ENCODE measurements at places on chromosomes 5 and 9.

- DNase-seq, result no peak
Observed at GRCh38 chr5:57693488-57694305, 211.1 kb upstream of the ACTBL2 start.

- DNase-seq, result no peak
Observed at GRCh38 chr9:72473474-72474261, 47.7 kb upstream of the TMC1 start.

DNA sequence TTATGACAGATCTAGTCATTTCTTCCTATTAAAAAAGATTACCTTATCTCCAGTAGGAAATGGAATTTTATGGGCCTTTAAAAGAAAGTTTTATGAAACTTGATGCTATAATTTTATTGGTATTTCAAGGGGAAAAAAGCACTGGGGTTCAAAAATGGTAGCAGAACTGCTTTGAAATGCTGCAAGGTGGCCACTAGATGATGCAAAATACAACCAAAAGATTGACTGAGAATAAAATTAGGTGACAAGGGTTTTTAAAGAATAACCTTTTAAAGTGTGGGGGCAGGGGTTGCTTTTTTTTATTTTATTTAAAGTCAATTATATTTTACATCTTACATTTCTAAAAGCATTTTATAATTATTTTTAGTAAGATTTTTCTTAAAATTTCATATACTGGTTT, 61.7 kb downstream of the KLF9 start:
- DNase-seq, result no peak

DNA sequence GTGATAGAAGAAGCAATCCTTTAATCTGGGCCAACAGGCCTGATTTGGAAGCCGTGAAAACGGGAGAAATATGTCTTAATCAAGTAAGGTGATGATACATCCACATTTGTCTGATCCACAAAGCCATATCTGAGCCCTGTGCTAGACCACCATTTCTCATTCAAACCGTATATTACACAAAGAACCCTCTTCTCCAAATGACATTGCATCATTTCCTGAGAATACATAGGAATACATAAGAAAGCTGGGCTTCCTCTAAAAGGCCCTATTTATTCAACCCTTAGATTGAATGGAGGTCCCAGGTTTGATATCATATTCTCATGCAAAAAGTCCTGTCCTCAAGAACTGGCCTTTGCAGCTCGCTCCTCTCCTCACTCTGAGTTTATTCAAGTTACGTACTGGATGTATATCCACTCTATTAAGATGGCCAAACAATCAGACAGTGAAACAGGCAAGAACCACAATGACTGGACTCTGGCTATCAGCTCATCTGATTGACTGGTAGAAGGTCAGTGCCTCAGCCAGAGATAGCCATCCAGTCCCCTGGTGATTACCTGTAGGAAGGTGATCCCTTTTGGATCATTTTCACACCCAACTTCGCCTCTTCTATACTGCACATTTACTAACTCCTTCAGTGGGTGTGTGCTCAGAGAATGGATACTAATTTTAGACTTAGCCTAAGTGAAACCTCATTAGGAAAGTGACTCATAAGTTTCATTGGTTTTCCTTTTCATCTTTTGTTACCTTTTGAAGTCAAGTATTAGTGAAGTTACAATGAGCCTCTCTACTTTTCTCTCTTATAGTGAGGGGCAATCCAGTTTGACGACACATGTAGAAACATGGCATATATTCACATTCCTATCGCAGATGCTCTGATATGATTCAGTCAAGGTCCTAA, 167.6 kb upstream of the WWC1 start:
- no peak for DNase-seq

- DNase-seq, result peak; percentile 50
Observed at GRCh38 chr5:119439140-119439631, 13.1 kb upstream of the HSD17B4 start.

GRCh38 chr5:82754759-82755158, 322.4 kb downstream of the TMEM167A start:
- no peak for DNase-seq

DNA sequence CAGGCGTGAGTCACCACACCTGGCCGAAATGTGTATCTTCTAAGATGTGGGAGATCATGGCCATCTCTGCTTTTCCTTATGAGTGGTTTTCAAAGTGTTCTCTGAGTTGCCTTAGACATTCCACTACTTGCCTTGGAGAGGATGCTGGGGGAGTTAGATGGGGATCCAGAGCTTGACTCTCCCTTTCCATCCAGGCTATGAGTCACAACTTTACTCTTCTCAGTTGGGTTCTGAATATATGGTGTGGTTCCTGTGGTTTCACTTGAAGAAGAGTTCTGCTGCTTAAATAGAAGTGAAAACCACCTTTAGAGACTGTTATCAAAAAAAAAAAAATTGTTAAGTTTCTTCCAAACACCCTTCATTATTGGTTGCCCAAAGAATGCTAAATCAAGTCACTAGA, 217.6 kb downstream of the ZNF608 start:
- DNase-seq, result no peak

DNA sequence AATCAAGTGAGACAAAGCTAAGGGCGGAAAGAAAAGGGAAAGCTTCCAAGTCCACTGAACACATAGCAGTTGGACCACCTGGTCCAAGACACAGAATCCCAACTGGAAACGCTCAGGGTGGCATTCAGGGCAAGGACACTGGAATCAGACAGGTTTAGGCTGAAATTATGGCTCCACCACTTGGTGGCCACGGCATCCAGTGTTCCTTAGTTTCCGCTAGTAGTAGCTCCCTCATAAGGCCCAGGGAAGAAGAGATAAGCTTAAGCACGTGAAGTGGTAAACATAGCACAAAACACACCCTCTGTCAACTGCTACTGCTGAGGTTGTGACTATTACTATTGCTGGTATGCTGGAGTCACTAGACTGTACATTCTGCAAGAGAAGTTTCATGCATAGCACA, 209.4 kb downstream of the GLIS3 start:
- no peak for DNase-seq

- no peak for DNase-seq
Observed at GRCh38 chr5:50703367-50703666, 36.9 kb downstream of the PARP8 start.

- no peak for DNase-seq
Observed at GRCh38 chr9:89781838-89782540, 177.2 kb downstream of the GADD45G start.

DNA sequence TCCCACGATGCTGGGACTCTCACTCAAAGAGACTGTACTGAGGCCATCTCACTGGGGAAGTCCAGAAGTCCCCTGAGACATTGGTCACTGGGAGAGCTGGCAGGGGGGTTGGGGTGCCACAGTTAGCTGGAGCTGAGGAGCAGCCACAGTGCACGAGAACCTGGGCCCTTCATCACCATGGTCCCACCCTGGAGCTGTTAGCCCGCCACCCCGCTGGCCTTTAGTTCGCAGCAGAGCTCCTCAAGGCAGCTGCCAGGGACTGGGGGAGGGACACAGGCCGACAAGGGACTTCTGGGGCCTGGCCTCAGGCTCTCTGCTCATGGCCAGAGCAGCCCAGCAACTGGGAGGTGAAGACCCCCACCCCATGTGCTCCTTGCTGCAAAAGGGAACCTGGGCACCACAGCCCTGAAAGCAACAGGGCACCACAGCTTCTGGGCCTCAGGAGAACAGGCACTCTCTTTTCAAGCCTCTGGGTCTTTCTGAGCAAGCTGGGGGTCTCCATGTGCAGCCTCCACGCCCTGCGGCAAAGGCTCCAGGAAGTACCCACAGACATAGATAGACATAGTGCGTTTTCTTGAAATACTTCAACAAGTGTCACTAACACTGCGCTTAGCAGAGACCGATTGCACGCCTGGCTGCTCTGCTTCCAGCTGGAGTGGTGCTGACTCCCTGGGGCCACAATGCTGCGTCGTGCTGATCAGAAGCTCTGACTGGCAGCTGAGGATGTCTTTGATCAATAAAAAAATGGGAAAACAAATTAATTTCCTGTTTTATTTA, 46.0 kb downstream of the VAV2 start:
- DNase-seq, result no peak

GRCh38 chr9:33318225-33318624, 27.9 kb downstream of the NFX1 start:
- DNase-seq, result no peak

DNA sequence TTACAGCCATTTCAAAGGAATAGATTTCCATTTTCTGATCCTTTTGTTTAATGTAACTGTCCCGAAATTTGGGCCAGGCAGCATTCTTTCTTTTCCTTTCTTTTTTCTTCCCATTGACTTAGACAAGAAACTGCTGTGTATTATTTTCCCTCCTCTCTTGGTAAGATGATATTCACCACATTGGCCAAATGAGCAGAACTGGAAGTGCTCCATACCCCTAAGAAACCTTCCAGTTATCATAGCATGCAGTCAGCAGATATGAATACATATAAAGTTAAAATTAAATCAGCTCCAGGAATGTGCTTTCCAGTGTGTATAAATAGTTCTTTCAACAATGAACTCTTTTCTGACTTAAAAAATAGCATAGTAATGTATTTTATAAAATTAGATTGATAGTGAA, 168.5 kb upstream of the GAS1 start:
- no peak for DNase-seq

- DNase-seq, result no peak
Observed at GRCh38 chr5:59268756-59269415, 624.6 kb downstream of the PDE4D start.

GRCh38 chr9:72363236-72363635, 1.8 kb downstream of the ZFAND5 start:
- DNase-seq, result no peak

DNA sequence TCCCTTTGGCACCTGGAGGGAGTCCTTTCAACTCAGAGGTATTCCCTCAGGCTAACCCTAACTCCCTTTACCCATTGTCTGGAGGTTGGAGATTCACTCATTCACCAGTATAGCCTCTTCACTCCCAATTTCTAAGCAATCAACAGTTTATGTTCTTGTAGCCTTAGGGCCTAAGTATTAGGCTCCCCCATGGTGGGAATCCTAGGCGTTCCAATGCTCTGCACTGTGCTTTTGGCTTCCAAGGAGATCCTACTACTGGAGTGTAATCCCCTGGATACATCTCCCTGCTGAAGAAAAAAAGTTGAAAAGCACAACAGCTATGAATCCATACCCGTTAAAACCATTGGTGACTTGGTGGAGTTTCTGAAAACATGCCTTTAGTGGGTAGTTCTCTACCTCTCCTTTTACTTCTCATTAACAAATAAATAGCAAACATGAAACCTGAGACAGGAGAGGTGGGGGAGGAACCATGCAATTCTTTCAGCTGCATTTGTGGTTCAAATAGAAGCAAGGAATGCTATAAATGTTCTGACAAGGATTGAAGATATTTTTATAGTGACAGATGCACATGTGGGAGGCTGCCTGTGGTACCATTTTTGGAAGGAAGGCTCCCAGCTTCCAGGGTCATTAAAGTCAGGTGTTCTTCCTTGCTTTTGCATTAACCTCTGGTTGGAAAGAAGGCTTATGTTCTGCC, 397.1 kb downstream of the DMAC1 start:
- no peak for DNase-seq

DNA sequence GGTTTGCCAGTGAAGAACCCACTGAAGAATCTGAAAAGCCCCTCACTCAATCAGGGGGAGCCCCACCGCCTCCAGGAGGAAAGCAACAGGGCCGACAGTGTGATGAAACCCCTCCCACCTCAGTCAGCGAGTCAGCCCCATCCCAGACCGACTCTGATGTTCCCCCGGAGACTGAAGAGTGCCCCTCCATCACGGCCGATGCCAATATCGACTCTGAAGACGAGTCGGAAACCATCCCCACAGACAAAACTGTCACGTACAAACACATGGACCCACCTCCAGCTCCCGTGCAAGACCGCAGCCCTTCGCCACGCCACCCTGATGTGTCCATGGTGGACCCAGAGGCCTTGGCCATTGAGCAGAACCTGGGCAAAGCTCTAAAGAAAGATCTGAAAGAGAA, 92.4 kb downstream of the MAP1B start:
- DNase-seq, result no peak

DNA sequence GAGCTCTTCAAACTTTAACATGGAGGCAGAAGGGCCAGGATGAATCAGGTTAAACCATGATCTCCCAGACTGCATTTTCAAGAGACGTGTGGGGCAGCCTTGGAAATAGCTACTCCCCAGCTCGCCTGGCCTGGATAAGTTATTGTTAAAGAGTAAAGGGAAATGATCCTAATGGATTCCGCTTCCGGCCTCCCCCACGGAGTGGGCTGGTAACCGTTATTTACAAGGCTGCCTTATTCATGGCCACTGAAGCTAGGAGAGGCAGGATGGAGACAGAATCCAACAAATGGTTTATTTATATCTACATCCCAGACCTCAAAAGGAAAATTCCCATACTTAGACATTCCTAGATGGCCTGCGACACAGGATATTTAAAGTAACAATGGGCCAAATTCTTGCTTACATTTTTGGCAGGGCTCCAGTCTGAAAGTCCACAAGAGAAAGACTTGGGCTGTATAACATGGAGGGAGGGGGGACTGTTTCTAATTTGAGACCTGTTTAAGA, 27.9 kb downstream of the SPRY4 start:
- DNase-seq, result no peak

GRCh38 chr5:76494201-76494600, 91.1 kb downstream of the IQGAP2 start:
- DNase-seq, result no peak

- no peak for DNase-seq
Observed at GRCh38 chr5:105751908-105752307, 1918.8 kb downstream of the EFNA5 start.

DNA sequence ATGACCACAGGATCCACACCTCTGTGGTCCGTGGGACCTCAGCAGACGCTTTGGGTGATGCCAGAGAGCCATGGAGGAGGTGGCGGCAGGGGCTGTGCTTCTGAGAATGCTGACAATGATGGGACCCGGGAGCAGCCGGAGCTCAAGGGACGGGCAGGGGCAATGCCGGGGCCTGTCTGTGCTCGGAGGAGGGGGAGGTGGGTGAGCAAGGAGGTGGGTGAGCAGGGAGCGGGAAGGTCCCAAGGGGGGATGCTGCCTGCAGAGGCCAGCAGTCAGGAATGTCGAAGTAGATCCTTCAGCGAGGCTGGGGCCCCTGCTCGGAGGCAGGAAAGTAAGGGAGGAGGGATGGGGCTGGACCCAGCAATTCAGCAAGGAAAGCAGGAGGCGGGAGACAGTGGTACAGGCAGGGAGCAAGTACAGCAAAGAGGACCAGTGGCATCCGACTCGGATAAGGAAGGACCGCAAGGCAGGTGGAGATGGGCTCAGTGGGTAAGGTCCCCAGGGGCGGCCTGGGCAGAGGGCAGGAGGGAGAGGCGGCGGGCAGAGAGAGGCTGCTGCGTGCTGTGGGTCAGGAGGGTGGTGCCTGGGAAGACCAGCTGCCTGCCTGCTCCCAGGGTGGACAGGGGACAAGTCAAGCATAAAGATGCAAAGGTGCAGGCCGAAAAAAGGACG, 49.0 kb downstream of the ADAMTS2 start:
- DNase-seq, result no peak

- no peak for DNase-seq
Observed at GRCh38 chr9:136077491-136077890, 17.6 kb downstream of the NACC2 start.

DNA sequence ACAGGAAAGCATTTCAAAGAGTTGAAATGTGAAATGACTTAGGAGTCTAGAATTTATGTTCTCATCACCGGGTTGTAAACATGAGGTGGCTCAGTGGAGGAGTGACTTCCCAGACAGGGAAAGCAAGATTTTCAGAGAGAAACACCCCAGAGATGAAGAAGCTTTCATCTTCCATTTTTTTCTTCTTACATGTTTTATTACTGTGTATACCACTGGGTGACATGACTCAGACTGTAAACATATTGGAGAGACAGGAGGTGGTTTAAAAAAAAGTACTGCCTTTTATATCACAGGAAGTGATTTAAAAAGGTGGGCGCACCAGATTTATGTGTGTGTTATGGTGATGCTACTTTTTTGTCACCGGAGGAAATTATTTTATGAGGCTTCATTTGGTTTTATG, 209.1 kb upstream of the TUT7 start:
- DNase-seq, result peak; percentile 52

- no peak for DNase-seq
Observed at GRCh38 chr5:88487066-88487465, 218.4 kb upstream of the TMEM161B start.
